ENCODE measurements at places on chromosomes 2 and 18. TPM values are rescaled to one million over a fixed set of nuclear protein-coding genes. Genes with fewer than 3 reads are reported as not detected.

- peaks cover 51% of the 10 kb centered on the region for H3K4me1 ChIP-seq
- H3K36me3 ChIP-seq, result peaks cover 4% of the 10 kb centered on the region
- no peaks in the 10 kb centered on the region for H3K27me3 ChIP-seq
- peak overlapping the region; percentile 94 for H3K27ac ChIP-seq
- H3K4me3 ChIP-seq, result peak overlapping the region; percentile 35
These were observed 26.4 kb downstream of the TBC1D8 start for GRCh38 chr2:101124643-101125366.

DNA sequence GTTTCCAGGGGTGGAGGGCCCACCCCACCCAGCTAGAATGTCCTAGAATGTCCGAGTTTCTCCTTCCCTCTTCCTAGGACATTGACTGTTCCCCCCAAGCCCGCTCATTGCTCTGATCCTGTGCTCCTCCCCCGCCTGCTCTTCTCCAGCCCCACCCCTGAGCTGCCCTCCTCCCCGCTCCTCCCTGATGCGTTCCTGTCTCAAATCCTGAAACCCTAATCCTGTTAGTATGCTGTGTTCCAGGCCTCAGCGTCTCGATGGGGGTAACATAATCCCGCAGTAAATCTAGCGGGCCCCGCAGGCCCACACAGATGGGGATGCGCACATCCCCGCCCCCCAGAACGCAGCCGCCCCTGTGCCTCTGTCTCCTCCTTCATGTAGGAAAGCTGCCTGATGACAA, 51.3 kb downstream of the NRP2 start:
- no peak overlapping the region for H3K4me3 ChIP-seq
- DNase-seq, result no peak
- peaks cover 33% of the 10 kb centered on the region for H3K36me3 ChIP-seq
- H3K4me1 ChIP-seq, result peaks cover 63% of the 10 kb centered on the region

DNA sequence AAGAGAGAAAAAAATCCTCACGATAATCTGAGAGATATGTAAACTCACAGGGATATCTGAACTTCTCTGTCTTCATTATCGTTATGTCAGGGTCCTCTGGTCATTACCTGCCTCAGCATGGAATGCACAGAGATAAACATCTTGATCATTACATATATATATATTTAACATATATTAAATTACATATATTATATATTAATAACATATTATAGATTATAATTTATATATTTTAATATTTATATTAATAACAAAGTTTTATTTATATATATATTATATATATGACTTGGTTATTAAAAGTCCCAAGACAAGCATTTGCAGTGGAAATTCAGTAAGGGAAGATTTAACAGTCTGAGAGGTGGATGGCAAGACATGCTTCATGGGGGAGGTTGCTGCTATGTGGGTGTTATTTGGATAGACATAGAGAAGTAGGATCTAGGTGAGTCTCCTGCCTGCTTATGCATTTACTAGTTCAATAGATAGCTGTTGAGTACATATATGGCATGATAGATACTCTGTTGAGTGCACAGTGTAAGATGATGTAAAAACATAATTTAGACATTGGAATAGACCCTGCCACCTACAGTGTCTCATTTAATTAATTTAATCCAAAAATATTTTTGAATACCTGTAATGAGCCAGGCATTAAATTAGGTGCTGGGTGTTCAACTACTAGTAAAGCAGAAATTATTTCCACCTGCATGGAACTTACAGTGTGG, 255.2 kb downstream of the RAD51AP2 start:
- H3K27ac ChIP-seq, result no peak overlapping the region
- peaks cover 2% of the 10 kb centered on the region for H3K27me3 ChIP-seq
- no peak overlapping the region for H3K4me3 ChIP-seq
- no peak for DNase-seq
- peaks cover 5% of the 10 kb centered on the region for H3K4me1 ChIP-seq

ADD2 gene
- 5.0 TPM for total RNA-seq

DNA sequence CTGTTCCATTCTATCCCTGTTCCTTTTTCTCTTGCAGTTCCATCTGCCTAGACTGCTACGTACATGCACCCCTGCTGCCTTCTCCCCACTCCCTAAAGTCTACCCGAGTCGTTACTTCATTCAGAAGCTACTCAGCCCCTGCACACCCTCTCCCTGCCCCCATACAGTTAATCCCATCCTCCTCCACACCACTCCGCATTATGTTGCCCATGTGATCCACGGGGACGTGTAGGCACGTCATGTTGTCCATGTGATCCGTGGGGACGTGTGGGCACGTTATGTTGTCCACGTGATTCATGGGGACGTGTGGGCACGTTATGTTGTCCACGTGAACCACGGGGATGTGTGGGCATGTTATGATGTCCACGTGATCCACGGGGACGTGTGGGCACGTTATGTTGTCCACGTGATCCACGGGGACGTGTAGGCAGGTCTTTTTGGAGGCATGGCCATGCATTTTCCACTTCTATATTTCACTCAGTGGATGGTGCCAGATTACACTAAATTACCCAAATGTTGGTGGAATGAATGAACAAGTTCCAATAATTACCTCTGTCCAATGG, 299.5 kb downstream of the DCDC2C start:
- H3K4me3 ChIP-seq, result no peak overlapping the region
- no peaks in the 10 kb centered on the region for H3K36me3 ChIP-seq
- peaks cover 5% of the 10 kb centered on the region for H3K27me3 ChIP-seq
- H3K4me1 ChIP-seq, result no peaks in the 10 kb centered on the region
- DNase-seq, result no peak
- no peak overlapping the region for H3K27ac ChIP-seq

DNA sequence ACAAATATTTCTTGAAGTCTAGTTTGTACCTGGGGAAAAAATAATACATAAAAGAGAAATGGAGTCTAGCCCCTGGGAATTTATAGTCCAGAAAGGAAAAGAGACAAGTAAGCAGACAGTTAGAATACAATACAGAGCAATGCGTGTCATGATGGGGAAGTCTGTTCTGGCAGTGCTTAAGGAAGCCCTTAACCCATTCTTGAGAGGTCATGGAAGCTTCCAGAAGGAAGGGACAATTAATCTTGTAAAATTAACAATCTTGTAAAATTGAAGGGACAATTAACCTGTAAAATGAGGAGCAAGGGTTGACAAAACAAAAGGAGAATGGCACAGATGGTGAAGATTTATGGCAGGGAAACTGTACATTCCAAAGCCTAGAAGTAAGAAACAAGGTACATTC, 66.7 kb downstream of the METTL4 start:
- no peak overlapping the region for H3K4me3 ChIP-seq
- DNase-seq, result no peak
- no peaks in the 10 kb centered on the region for H3K4me1 ChIP-seq
- no peaks in the 10 kb centered on the region for H3K27me3 ChIP-seq

CAPN14 gene
- total RNA-seq, result 0.12 TPM

GRCh38 chr2:37779611-37780386, 108.4 kb upstream of the CDC42EP3 start:
- no peak overlapping the region for H3K4me3 ChIP-seq
- H3K27ac ChIP-seq, result peak overlapping the region; percentile 23
- H3K27me3 ChIP-seq, result no peaks in the 10 kb centered on the region

DNA sequence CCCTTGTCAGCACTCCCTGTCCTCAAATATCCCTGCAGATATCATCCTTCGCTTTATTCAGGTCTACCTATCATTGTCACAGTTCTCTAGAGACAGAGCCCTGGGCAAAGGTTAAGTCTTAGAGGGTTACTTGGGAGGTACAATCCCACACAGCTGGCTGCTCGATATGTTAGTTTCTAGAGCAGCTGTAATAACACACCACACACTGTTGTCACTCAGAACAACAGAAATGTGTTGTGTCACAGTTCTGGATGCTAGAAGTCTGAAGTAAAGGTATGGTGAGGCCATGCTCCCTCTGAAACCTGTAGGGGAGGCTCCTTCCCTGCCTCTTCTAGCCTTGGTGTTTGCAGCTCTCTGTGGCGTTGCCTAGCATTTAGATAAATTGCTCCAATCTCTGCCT, 9.9 kb upstream of the RAPGEF4 start:
- peak overlapping the region; percentile 52 for H3K27ac ChIP-seq
- peaks cover under 1% of the 10 kb centered on the region for H3K27me3 ChIP-seq
- peaks cover 3% of the 10 kb centered on the region for H3K4me1 ChIP-seq
- no peak overlapping the region for H3K4me3 ChIP-seq

DNA sequence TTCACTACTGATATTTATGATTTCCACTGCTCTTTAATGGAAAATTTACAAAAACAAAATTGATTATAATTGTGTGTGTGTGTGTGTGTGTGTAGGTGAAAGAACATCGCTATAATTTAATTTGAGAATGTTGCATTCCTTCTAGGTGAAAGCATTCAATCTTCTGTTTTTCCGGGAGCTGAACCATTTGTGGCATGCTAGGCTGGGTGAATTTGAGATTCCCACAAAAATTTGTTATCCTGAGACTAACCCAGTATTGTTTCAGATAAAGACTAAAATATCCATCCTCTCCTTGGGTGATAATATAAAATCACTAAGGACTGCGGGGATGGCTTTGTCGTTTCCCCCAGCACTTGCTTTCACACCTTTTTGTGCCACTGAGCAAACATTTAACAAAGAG, 911.2 kb upstream of the PIK3C3 start:
- no peak overlapping the region for H3K27ac ChIP-seq
- H3K4me1 ChIP-seq, result no peaks in the 10 kb centered on the region
- no peaks in the 10 kb centered on the region for H3K36me3 ChIP-seq

DLGAP1 gene
- total RNA-seq, result 3.7 TPM

- no peaks in the 10 kb centered on the region for H3K4me1 ChIP-seq
- H3K27me3 ChIP-seq, result no peaks in the 10 kb centered on the region
- DNase-seq, result no peak
- H3K27ac ChIP-seq, result no peak overlapping the region
- H3K4me3 ChIP-seq, result no peak overlapping the region
These were observed 368.8 kb upstream of the CDH19 start for GRCh38 chr18:66972681-66973080.

DNA sequence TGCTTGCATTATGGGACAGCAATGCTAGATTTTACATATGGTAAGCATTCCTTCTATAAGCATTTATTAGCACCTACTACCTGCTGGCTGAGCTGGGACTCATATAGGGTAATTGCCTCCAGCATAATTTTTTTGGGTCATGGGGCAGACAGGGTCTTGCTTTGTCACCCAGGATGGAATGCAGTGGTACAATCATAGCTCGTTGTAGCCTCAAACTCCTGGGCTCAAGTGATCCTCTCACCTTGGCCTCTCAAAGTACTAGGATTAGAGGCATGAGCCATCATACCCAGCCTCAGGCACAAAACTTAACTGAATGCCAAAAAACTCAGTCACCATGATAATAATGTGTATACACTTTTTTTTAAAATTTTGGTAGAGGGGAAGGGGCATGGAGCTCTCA, 35.3 kb downstream of the TMEM237 start:
- H3K4me1 ChIP-seq, result no peaks in the 10 kb centered on the region
- peaks cover 12% of the 10 kb centered on the region for H3K27me3 ChIP-seq
- H3K36me3 ChIP-seq, result no peaks in the 10 kb centered on the region
- no peak for DNase-seq
- no peak overlapping the region for H3K4me3 ChIP-seq
- H3K27ac ChIP-seq, result no peak overlapping the region

DNA sequence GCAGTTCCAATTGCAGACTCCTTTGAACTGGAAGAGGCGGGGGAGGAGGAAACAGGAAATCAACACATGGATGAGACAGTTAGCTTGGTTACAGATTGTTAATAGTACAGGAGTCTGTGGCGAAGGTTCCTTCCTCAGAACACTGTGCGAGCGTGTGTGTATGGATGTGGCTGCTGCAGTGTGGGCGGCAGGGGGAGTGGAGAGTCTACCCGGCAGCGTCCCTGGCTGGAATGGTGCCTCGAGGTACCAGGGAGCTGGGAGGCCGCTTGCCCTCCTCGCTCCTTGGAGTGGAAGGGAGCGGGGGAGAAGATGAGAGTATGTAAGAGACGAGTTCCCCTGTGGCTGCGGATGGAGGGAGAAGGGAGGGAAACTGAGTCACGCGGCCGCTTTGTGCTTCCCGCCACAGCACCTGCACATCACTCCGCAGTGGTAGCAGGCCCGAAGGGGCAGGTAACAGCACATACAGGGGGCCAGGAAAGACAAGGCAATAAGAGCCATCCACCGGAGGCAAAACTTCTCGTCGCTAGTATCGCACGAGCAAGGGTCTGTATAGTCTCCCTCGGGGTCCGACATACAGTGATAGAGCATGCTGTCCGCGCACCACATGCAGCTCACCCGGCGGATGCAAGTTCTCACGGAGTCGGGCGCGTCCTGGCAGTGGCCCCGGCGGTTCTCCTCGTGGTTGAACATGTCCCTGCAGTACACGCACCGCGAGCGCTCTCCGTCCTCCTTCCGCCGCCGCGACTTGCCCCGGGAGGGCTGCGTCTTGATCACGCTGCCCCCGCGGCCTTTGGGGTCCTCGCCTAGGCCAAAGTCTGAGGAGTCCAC, 85.7 kb downstream of the ACTR2 start:
- H3K36me3 ChIP-seq, result peaks cover 60% of the 10 kb centered on the region

TTN gene
- total RNA-seq, result 4.2 TPM

DNA sequence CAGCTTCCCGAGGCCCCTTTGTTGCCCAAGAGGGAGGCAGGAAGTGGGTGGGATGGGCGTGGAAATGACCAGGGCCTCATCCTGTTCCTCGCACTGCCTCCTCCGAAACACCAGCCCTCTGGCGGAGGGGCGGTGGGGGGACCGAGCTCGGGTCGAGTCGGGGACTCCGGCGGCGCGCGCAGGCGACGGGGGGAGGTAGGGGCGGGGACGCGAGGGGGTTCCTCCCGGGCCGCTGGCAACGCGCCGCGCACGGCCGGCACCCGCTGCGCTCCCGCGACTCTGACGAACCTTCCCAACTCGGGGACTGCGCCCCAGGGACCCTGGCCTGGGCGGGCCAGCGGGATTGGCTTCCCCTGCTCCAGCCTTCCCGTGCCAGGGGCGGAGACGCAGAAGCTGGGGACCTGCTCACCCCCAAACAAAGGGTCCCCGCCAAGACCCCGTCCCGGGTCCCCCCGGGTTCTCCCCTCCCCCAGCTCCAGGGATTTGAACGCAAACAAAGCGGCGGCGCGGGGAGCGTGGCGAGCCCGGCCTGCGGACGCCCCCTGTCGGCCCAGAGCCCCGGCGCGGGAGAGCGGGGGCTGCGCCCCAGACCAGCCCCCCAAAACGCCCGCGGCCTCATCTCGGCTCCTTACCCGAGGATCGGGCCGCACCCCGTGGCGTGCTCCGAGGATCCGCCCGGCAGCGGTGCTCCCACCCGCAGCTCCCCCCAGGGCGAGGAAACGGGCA, 1.2 kb downstream of the SEMA4C start:
- peak overlapping the region; percentile 90 for H3K27ac ChIP-seq
- H3K36me3 ChIP-seq, result peaks cover 4% of the 10 kb centered on the region
- peak overlapping the region; percentile 91 for H3K4me3 ChIP-seq
- no peaks in the 10 kb centered on the region for H3K27me3 ChIP-seq
- peaks cover 18% of the 10 kb centered on the region for H3K4me1 ChIP-seq

MYO5B gene
- 51.7 TPM for total RNA-seq

Measured in type B pancreatic cell (in vitro differentiated cells).